ENCODE measurements at places on chromosomes 1 and 21. TPM values are rescaled to one million over a fixed set of nuclear protein-coding genes. Genes with fewer than 3 reads are reported as not detected.

DNA sequence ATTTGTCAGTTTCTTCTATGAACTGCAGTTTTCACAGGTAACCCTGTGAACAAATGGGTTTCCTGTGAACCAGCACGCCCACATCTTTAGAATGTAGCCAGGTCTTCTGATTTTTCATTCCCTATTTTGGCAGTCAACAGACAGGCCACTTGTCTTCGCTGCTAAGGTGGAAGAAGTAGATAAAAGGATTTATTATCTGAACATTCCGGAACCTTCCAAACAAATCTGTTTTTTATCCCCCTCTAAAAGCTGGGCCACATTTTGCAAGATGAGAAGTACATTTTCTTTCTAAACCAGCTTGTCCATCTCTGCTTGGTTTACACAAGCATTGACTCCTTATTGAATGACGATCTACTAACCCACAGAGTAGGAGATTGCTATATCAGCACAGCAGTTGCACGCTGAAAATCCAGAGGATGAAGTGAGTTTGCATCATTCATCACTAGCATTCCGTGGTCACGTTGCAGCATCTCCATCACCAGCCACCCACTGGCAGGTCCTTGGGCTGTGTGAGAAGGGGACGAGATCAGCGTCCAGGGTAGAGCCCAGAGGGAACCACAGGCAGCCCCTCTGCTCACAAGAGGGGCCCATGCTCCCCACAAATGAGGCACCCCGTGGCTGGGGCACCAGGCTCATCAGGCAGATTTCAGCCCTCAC is 83.5 kb downstream of the TOMM20 start:
- H3K36me3 ChIP-seq = no peaks in the 10 kb centered on the region
- H3K4me3 ChIP-seq = no peak overlapping the region
- H3K27me3 ChIP-seq = no peaks in the 10 kb centered on the region

DNA sequence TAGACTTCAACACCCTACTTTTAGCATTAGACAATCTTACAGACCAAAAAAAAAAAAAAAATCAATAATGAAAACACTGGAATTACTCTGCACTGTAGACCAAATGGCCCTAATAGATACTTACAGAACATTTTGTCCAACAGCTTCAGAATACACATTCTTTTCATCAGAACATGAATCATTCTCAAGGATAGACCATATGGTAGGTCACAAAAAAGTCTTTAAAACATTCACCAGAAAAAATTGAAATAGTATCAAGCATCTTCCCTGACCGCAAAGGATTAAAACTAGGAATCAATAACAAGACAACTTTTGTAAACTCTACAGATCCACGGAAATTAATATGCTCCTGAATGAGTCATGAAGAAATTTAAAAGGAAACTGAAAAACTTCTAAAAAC is 22.5 kb downstream of the ZNF670 start:
- no peaks in the 10 kb centered on the region for H3K27me3 ChIP-seq
- no peak for DNase-seq

- no peak overlapping the region for H3K4me3 ChIP-seq
- H3K4me1 ChIP-seq = no peaks in the 10 kb centered on the region
- peak; percentile 79 for DNase-seq
- peaks cover 8% of the 10 kb centered on the region for H3K27me3 ChIP-seq
- no peaks in the 10 kb centered on the region for H3K36me3 ChIP-seq
- H3K27ac ChIP-seq = no peak overlapping the region
These were observed 13.9 kb downstream of the NT5C1A start for GRCh38 chr1:39657923-39658485.

HTR6 gene
- total RNA-seq = not detected

GRCh38 chr1:232621050-232621449 is 8.9 kb downstream of the SIPA1L2 start:
- H3K36me3 ChIP-seq = no peaks in the 10 kb centered on the region
- no peaks in the 10 kb centered on the region for H3K27me3 ChIP-seq
- H3K4me3 ChIP-seq = no peak overlapping the region
- no peak overlapping the region for H3K27ac ChIP-seq

DNA sequence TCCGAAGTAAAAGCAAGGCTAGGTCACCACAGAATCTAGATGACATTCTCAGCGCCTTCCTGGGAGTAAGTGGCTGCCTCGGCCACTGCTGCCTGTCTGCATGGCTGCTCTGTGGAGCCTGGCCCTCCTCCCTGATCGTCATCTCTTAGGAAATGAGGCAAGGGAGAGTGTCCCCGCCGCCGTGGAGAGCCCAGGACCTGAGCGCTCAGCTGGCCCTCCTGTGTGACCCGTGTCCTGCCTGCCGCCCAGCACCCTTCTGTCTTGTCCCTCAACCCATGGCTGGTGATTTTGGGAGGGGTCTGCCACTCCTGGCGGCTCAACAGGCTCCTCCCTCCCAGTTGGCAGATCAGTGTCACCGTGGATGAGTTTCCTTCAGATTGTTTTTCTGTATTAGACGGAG is 156.4 kb upstream of the COL6A1 start:
- DNase-seq = no peak
- H3K4me3 ChIP-seq = no peak overlapping the region
- no peaks in the 10 kb centered on the region for H3K27me3 ChIP-seq
- H3K27ac ChIP-seq = no peak overlapping the region

- H3K36me3 ChIP-seq = no peaks in the 10 kb centered on the region
- DNase-seq = no peak
- H3K27me3 ChIP-seq = no peaks in the 10 kb centered on the region
- no peak overlapping the region for H3K4me3 ChIP-seq
- H3K27ac ChIP-seq = no peak overlapping the region
- no peaks in the 10 kb centered on the region for H3K4me1 ChIP-seq
These were observed 244.6 kb upstream of the DMRTA2 start for GRCh38 chr1:50667710-50668356.

SKI gene
- total RNA-seq = 28.3 TPM

SPATA46 gene
- total RNA-seq = not detected

DNA sequence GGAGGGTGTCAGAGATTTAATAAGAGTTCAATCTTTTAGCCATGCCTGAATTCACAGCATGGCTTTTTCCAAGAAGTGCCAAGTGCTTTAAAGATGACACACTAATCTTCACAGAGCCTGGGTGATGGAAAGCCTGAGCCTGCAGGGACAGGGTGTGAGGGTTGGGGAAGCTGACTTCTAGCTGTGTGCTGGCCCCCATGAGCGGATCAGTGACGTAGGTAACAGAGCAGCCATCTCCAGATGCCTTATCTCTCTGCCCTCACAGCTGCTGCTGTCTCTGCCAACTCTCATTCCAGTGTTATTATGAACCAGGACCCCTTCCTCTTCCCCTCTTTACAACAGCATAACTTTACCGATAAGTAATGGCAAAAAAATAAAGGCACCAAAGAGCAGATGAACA is 30.6 kb downstream of the FAM78B start:
- no peak overlapping the region for H3K27ac ChIP-seq
- peaks cover 7% of the 10 kb centered on the region for H3K27me3 ChIP-seq
- no peaks in the 10 kb centered on the region for H3K36me3 ChIP-seq
- no peak for DNase-seq

CFAP74 gene
- total RNA-seq = not detected

All from PC-3 (cell line).